Stimulated activated CD8-positive, alpha-beta memory T cell treated with anti-CD3 and anti-CD28 coated beads, Interleukin-4, amount 100 ng/mL, for 1 hour (primary cell): ENCODE measurements at places on chromosomes 11 and 22.
A peak's percentile ranks its signal among the peaks of the same experiment; 100 is the strongest.

GRCh38 chr22:45319324-45319685 lies 9.6 kb downstream of the FAM118A start:
- no peak for DNase-seq

- DNase-seq = no peak
Observed at GRCh38 chr11:28250192-28250591, 142.0 kb downstream of the METTL15 start.

DNA sequence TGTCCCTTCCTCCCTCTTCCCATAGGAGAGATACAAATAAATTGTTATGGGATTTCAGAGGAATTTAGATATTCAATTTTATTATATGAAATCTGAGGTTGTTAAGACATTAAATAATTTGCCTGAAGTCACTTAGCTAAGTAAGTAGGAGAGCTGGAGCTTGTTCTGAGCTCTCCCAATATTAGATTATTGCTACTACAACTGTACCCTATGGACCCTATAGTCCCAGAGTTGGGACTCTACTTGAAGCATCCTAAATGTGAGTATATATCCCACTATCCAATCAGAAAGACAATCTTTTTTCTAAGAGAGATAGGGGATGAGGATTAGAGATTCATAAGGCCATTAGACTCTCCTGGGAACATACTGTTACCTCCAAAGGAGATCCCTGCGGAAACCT lies 1130.0 kb downstream of the DLG2 start:
- no peak for DNase-seq

- no peak for DNase-seq
Observed at GRCh38 chr11:75589051-75589450, 27.0 kb downstream of the SERPINH1 start.

DNA sequence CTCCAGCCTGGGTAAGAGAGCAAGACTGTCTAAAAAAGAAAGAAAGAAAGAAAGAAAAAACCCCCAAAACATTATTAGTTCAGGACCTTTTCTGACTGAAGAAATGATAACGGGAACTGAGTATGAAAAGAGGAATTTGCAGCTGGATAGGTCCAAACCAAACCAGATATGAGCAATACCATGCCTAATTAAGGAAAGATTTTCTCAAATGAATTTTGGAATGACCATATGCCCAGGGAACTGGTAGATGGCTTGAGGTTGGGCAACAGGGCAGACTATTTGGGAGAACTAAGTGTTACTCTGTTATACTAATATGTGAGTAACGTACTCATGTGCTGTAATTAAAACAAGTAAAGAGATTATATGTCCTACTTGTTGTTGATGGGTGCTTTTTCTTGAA lies 186.1 kb downstream of the TMEM135 start:
- DNase-seq = no peak

DNA sequence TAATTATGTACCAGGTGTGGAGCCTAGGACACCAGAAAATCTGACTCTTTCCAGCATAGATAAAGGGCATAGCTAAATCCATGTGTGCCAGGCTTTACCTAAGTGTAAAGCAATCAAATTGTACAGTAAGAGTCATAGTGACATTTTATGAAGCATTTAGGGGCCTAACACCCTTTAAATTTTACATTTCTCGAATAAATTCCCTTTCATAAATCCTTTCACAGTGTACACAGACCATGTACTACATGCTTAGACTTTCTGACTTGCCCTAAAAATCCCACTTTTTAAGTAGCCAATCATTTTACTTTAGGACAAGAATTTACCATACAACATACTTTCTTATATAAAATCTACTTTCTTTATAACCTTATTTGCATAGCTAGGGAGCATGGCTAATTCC lies 727.6 kb upstream of the LUZP2 start:
- no peak for DNase-seq

DNA sequence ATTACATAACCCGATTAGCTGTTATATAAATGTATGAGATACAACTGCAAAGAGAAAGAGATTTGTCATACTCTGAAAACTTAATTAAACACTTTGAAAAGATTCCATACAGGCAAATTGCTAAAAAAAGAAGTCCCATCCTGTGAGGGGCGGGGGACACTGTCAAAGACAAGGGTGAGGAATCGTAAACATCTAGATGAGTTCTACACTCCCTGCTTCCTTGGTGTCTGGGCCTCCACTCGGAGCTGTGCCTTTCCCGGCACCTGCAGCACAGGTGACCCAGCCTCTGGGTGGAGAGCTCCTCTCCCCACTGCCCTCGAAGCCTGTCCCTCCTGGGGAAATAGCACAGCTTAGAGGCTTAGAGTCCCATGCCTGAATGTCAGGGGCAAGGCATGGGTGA lies 69.2 kb upstream of the CRYBB3 start:
- DNase-seq = no peak

- DNase-seq = no peak
Observed at GRCh38 chr11:117517097-117517496, 189.4 kb downstream of the CEP164 start.

GRCh38 chr11:117511483-117511930 lies 183.9 kb downstream of the CEP164 start:
- DNase-seq = no peak

DNA sequence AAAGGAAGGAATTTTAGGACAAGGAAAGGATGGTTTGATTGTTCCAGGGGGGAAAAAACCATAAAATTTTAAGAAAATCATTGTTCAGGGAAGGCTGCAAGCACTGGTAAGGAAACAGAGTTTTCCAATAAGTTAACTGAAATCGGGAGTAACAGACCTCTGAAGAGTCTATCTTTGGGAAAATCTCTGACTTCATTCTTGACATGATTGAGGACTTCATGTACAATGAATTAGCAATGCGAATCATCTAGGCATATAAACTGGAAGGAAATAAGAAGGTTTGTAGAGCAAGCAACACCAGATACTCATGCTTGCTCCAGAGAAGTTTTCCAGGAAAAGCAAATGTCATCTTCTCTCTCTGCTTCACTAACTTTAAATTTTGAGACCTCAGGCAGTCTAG lies 18.5 kb downstream of the APLP2 start:
- no peak for DNase-seq

DNA sequence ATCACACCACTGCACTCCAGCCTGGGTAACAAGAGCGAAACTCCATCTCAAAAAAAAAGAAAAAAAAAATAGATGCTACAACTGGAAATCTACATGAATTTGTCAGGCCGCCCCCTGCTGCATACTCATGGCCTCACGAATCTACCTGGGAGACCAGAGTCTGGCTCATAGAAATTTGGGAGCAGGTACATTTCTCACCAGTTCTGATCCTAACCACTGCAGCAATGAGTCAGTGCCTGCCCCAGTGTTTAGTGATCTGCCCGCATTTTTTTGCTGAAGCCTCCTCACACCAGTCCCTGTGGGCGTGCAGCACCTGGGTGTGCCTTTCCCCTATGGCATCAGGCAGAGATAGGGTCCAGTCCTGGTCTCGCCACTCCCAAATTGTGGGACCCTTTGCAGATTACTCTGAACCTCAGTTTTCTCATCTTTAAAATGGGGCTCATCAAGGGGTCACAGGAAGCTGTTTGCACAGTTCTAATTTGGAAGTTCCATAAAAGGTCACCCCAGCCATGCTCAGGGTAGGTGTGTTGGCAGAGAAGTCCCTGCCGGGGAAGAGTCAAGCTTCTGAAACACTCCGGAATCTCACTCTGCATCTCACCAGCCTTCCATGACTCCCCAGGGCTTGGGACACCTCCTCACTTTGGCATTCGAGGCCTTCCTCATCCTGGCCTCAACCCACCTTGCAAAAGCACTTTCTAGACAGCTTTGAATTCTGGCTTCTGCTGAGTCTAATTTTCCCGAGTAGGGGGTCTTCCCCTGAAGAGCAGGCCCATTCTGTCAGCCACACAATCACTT lies 39.3 kb upstream of the LINC01488 start:
- no peak for DNase-seq

- peak; percentile 37 for DNase-seq
Observed at GRCh38 chr11:19742588-19743292, 30.1 kb downstream of the NAV2 start.

- DNase-seq = no peak
Observed at GRCh38 chr11:130726234-130727037, 189.8 kb downstream of the SNX19 start.

GRCh38 chr22:31680861-31681341 lies 18.9 kb upstream of the PISD start:
- DNase-seq = no peak

DNA sequence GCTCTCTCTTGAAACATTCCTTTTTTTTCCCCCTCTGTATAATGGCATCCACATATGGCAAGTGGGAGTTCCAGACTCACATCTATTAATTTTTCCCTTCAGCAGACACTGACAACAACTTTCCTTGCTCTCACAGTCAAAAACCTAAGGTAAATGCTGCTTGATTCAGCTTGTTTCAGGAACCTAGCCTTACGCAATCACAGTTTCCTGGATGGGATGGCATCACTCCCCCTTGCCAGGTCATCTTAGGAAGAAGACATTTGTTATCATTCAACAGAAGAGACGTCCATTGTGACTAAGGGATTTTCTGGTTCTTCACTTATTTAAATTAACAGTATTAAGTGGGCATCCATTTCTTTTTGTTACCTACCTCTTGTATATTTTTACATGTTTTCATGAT lies 112.0 kb upstream of the PDGFD start:
- no peak for DNase-seq

GRCh38 chr22:26689513-26690301 lies 32.3 kb downstream of the MIAT start:
- DNase-seq = no peak

DNA sequence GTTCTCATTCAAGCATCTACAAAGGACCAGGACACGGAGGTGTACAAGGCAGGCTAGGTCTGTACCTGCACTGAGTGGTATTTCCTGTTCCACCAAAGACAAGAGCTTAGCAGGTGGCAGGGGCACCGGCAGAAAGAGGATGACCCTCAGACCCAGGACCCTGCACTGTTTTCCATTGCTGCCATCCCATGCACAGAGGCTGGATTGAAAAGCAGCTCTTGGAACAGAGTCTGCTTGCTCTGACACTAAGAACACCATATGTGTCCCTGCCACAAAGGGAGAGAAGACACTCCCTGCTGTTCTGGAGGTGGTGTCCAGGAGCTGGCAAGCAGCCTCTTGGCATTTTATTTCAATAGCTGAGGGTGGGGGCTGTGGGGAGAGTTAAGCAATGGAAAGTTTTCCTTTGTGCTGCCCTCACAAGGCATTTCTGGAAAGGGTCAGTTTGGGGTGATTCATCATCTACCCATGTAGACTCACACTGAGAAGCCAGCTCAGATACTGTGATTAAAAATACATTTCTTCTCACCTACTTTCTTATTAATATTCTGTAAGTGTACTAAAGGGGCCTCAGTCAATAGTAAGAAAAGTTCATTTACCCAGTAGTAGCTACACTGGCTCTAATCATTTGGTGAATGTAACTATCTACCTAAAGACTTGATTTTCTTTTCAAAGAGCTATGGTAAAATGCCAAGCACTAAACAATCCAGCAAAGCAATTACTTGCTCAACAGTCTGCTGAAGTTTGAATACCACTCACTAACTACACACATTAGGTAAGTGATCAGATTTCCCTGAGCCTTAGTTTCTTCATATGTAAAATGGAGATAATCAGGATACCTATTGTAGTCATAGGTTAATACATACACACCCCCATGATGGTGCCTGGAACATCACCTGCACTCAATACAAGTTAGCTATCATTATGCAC lies 55.2 kb downstream of the SLC1A2 start:
- DNase-seq = no peak

DNA sequence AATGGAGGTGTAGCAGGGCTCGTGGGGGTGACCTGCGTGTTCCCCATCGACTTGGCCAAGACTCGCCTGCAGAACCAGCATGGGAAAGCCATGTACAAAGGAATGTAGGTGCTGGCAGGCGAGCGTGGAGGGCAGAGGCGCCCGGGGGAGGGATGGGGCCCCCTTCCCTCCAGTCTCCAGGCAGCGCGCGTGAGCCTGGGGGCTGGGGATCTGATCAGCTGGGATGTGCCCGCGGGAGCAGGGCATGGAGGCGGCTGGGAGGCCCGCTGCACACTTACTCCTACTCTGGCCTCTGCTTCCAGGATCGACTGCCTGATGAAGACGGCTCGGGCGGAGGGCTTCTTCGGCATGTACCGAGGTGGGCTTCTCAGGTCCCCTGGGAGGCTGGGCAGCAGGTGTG lies 17.8 kb downstream of the SLC25A18 start:
- DNase-seq = no peak

- no peak for DNase-seq
Observed at GRCh38 chr11:116701297-116701801, 71.4 kb downstream of the BUD13 start.

DNA sequence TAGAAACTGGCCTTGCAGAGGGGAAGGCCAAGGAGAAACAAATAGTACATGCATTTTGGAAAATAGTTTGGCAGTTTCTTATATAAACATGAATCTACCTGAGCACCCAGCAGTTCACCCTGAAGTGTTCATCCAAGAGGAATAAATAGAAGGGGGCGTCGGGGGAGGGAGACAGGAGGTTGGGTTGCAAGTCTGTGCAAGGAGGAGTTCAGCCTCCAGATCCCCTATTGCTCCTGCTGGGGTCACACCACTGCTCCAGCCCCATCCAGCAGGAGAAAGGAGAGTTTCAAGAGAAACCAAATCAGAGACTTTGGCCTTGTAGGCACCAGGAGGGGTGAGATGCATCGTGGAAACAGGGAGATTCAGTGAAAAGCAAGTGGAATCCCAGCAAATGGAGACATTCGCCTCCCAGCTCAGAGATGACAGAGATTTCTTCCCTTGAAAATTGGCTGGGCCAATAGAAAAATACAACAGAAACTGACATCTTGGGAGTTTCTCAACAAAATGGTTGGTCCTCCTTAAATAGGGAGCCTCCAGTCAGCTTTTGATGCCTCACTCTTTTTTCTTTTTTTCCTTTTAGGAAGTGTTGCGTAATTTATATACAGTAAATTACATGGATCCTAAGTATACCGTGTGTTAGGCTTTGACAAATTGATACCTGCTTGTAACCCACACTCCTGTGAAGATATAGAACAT lies 34.1 kb downstream of the OTOG start:
- no peak for DNase-seq

- no peak for DNase-seq
Observed at GRCh38 chr11:83574519-83574918, 288.4 kb upstream of the CCDC90B start.

DNA sequence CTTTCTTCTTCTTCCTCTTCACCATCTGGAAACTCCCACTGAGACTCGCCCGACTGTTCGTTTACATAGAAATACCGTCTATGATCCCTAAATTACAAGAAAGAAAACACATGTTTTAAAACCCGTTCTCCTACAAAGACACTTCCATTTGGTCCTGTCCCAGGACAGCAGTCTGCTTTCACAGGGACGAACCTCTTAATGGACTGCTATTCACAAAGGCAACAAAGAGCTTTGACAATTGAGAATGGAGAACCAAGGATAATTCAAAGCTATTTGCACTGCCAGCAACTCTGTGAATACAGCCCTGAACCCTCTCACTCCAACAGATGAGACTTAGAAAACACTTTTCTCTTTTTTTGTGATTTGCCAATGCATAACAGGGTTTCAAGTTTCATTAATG lies 16.3 kb upstream of the AGBL2 start:
- no peak for DNase-seq

GRCh38 chr11:41379084-41379483 lies 80.4 kb downstream of the LRRC4C start:
- no peak for DNase-seq
